DMS79 treated with DMSO at 0.1 percent for 48 hours (cell line): ENCODE measurements at places on chromosomes 5 and 9.

DNA sequence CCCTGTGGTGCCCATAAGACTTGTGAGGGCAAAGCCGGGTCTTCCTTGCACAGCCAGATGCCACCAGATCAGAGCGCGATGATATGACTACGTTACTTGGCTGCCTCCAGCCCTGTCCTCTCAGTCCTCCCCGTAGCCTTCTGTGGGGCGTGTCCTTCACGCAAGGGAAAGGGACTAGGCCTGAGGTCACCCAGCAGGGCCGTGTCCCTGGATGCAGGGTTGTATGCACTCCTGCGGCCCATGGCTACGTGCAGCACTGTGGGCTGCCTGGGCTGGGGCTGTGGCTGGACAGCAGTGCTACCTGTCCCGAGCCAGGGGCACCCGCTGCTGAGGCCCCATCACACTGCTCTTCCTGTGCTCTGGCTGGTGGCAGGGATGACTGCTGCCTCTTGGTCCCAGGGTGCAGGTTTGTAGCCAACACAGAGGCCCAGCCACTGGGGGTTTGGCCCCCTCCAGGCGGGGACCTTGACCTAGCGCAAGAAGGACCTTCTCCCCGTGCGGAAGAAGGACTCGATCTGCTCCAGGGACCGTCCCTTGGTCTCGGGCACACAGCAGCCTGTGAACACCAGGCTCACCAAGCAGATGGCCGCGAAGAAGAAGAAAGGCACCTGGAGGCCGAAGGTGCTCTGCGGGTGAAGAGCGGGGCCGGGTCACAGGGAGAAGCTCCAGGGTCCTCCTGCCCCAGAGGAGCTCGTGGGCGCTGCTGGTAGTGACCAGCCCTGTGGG, 7.2 kb downstream of the SLC2A6 start:
- no peak for DNase-seq

- no peak for DNase-seq
Measured at GRCh38 chr9:100426189-100426529, 784 bp upstream of the MSANTD3 start.

GRCh38 chr9:126829035-126829434, 24.2 kb downstream of the ZBTB43 start:
- DNase-seq, result no peak

GRCh38 chr9:77005216-77005615, 14.2 kb upstream of the FOXB2 start:
- no peak for DNase-seq

DNA sequence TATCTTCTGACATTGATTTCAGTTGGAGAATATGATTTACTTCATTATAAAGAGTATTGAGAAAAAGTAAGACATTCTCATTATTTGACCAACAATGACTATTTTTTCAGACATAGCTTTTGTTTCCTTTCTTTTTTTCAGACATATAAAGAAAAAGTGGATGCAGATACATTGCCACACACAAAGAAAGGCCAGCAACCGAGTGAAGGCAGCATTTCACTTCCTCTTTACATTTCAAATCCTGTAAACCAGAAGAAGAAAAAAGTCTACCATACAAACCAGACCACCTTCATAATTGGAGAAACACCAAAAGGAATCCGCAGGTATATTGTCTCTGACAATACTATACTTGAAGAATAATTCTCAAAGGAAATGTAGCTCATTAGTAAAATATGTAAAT, 128.9 kb downstream of the ERCC6L2 start:
- no peak for DNase-seq

DNA sequence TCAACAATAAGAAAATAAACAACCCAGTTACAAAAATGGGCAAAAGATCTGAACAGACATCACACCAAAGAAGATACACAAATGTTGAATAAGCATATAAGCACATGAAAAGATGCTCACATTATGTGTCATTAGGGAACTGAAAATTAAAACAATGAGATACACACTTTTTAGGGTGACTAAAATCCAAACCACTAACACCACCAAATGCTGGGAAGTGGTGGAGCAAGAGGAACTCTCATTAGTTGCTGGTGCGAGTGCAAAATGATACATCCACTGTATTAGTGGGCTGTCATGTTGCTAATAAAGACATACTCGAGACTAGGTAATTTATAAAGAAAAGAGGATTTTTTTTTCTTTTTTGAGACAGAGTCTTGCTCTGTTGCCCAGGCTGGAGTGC, 329.1 kb downstream of the TMEM38B start:
- no peak for DNase-seq

GRCh38 chr5:36363744-36364143, 62.0 kb upstream of the RANBP3L start:
- no peak for DNase-seq

DNA sequence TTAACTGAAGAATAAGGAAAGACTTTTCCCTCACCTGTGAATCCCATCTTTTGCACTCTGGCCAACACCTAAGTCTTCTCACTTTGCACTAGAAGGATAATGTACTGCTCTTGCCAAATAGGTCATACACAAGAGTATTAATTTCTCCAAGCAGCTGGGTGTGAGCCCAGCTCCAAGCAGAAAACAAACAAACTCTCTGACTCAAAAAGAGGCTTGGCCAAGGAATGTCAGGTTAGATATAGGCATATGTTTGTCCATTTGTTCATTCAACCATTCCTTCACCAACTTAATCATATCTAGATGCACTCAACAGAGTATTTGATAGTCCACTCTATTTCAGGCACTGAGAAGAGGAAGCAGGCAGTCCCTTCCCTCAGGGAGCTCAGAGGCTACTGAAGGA, 84.4 kb downstream of the HTR4 start:
- no peak for DNase-seq

DNA sequence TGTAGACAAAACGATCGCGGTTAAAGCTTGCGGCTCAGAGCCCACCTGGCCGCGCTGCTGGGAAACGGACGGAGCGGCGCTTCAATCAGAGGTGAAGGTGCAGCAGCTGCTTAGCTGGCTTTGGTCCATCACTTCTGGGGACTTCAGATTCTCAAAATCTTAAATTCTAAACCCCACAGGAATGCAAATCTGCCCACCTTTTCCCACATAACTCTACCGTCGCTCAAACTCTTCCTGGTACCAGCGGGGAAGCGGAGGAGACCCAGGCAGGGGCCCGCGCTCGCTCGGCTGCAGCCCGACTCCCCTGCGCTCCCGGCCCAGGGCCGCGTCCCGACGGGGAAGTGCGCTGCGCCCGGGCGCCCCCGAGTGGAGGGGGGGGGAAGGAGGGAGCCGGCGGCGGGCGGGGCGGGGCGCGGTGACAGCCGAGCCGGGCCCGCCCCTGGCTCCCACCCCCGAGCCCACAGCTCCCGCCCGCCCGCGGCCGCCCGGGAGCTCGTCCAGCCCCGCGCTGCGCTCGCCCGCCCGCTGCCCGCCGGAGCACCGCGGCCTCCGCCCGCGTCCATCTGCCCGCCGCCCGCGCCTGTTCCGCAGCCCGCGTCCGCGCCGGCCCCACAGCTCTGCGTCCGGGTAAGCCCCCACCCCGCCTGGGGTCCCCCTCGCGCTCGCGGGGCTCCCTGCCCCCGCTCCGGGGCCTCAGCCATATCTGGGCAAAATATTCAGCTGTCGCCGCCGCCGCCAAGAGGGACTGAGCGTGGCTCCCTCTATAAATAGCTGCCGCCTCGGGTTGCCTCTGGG, at the start of gene TMOD1:
TSS of gene TMOD1 (plus strand) at position 490 of the 795 bp plus-strand sequence. CDS start 22,523 bp downstream, outside the sequence.
- DNase-seq, result peak; percentile 33

DNA sequence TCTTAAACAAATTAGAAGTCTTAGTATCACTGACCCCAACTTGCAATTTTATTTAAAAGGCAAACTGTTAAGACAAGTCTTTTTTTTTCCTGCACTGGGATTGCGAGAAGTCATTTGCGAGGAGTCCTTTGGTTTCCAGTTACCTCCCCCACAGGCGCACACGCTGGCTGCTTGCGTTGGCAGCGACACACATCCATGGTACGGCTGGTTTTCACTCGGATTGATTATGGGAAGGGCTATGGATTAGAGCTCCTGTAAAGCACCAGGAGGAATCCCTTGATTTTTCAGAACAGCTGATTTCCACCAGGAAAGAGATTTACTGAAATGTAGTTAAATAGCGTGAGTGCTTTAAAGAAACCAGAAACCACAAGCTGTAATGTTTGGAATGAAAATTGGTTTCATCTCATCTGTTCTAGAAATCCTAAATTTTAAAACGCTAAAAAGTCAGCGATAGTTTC, 737 bp downstream of the SLC1A3 start:
- DNase-seq, result no peak

- DNase-seq, result no peak
Measured at GRCh38 chr9:95954940-95955339, 79.4 kb downstream of the ERCC6L2 start.

DNA sequence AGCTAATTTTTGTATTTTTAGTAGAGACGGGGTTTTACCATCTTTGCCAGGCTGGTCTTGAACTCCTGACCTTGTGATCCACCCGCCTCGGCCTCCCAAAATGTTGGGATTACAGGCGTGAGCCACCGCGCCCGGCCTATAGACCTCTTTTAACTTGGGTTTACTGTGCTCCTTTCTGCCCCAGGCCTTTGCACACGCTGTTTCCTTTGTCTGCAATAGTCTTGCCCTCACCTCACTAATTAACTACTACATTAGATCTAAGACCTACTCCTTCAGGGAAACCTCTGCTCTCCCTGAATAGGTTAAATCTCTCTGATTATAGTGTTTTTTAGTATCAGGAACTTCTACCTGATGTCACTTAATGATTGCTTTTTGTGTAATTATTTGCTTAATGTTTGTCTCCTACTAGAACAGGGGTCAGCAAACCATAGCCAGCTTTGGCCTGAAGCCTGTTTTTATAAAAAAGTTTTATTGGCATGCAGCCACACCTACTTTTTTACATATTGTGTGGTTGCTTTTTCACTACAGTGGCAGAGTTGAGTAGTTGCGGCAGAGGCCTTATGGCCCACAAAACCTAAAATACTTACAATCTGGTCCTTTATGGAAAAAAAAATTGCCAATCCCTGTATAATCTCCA, 31.2 kb upstream of the TLE1 start:
- DNase-seq, result no peak

GRCh38 chr5:67297376-67297775, 100.8 kb upstream of the CD180 start:
- peak; percentile 34 for DNase-seq

GRCh38 chr5:72280581-72281069, 39.4 kb downstream of the MRPS27 start:
- no peak for DNase-seq

- DNase-seq, result no peak
Measured at GRCh38 chr5:91494447-91494996, 111.4 kb upstream of the ARRDC3 start.

- DNase-seq, result no peak
Measured at GRCh38 chr5:112127861-112128260, 291.2 kb downstream of the EPB41L4A start.

DNA sequence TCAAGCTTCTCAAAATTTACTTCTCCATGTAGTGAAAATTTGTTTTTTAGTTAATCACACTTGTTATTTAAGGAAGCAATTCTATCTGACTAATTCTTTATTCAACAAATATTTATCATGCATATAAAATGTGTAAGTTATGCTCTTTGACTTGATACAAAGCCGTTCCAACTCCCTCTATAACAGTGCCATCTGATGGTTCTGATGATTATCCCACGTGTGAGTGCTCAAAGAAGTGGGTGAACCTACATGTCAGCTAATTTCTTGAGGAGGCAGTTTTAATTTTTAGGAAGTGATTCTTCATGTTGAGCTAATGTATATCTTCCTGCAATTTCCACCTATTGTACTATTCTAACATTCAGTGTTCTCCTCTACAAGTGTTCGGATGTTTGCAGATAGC, 88.8 kb upstream of the BRINP1 start:
- DNase-seq, result no peak

DNA sequence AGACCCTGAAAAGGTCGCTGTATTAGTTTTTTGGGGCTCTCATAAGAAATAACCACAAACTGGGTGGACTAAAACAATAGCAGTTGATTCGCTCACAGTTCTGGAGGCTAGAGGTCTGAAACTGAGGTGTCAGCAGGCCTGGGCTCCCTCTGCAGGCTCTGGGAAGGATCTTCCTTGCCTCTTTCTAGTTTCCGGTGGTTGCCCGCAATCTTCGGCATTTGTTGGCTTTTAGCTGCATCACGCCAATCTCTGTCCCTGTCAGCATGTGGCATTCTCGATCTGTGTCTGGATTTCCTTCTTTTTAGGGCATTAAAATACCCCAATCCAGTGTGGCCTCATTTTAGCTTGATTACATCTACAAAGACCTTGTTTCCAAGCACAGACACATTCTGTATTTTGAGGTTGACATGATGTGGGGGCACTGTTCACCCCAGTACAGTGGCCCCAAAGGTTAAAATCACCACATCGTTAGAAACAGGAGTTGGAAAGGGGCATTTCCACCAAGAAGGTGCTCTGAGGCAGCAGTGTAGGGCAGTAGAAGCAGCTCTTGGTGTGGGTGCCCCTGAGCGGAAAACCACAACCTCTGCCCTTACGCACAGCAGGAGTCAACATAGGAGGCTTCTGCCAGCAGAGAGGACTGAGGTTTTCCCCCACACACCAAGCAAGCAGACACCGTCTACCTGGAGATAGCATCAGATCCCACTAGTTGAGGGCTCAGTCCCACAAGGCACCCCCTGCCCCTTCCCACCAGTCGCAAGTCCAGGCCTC, 13.5 kb downstream of the ZNF79 start:
- DNase-seq, result no peak

DNA sequence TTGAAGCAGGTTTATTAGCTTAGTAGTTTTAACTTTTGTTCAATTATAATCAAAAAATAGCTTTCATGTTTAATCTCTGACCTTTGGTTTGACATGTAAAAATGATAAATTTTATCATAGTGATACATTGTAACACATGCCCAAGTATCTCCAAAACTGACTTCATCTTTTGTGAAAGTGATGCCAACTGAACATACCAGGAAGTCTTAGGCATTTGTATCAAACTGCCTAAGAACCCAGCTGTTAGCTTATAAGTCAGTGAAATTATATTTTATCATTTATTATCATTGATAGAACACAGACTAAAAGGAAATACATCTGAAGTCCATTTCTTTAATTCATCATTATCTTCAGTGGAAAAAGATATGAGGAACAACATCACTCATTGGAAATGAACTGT, 39.1 kb downstream of the NIPBL start:
- no peak for DNase-seq

DNA sequence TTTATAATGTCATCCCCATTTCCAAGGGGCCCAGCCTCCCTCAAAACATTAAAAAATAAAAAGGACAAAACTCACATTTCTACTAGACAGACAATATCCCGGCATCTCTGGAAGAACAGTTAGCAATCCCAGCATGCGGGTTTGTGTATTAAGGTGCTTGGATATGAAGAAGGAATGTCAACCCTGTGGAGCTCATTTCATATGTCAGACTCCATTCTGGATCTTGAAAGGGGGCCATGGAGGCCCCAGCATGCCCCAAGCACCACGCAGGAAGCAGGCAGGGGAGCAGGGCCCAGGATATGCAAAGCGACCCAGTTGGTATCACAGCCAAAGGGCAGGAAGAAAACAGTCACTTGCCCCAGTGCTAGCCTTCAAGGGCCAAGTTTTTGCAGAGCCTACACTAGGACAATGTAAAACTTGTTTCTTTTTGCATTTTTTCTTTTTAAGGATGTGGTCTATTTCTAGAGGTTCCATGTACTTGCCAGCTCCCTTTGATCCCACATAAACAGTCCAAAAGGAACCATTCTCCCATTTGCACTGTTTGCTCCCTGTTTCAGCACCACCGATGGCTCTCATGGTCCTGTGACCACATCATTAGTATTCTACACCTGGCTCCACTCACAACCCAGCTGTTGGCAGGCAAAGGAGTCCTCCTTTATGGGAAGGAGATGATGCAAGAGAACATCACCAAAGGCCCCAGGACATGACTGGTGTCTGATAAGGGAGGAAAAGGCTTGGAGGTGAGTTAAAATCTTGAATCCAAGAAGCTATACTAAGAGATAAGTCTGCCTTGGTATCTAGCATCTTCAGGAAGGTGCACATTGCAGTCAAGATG, 58.3 kb downstream of the FGF1 start:
- no peak for DNase-seq

GRCh38 chr5:123875561-123876275, 363.7 kb downstream of the CSNK1G3 start:
- DNase-seq, result no peak
